ENCODE measurements at places on chromosomes 16 and 17. TPM values are rescaled to one million over a fixed set of nuclear protein-coding genes. Genes with fewer than 3 reads are reported as not detected.

PRM3 gene
- not detected for total RNA-seq

SLC12A3 gene
- not detected for total RNA-seq

SCPEP1 gene
- total RNA-seq: 210 TPM

CNP gene
- total RNA-seq: 46.3 TPM

SMARCD2 gene
- 80.9 TPM for total RNA-seq

GRCh38 chr17:42548993-42549755 lies 3.5 kb upstream of the HSD17B1 start:
- DNase-seq: no peak

DNA sequence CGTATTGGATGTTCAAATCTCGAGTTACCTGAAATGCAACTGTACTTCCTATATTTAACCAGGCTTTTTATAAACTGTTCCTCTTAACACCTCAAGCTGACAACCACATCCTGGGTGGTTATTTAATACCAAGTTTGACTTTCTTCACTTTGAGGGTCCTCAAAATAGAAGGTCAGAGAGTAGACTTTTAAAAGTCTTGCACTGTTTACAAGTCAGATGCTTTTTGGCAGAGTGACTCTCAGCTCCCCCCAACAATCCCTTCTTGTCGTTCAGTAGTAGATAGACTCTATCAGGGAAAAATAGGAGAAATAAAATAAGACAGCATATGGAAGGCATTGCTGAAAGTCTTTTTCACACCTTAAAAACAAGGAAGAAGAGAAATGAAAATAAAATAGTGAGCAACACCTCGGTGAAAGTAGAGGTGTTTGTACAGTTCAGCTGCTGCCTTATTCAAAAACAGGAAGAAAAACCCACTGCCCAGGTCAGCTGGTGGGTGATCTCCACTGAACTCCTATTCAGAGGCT lies 650.4 kb downstream of the WWOX start:
- no peak for DNase-seq

DNA sequence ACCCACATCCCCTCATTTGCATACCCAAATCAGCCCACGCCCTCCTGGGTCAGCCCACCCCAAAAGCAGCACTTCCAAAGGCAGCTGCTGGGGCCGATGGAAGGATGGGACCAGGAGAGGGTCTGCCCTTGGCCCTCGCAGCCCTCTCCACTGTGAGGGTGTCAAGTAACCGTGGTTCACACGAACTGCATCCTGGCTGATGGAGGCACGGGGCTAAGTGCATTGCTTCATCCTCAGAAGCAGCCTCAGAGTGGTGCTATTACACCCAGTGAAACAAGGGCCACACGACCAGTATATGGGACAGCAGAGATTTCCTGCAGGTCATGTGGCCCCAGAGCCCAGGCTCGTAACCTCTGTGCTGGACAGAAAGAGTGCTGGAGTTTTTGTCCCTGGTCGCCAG lies 13.2 kb upstream of the ATP2A3 start:
- DNase-seq: peak; percentile 46

DNA sequence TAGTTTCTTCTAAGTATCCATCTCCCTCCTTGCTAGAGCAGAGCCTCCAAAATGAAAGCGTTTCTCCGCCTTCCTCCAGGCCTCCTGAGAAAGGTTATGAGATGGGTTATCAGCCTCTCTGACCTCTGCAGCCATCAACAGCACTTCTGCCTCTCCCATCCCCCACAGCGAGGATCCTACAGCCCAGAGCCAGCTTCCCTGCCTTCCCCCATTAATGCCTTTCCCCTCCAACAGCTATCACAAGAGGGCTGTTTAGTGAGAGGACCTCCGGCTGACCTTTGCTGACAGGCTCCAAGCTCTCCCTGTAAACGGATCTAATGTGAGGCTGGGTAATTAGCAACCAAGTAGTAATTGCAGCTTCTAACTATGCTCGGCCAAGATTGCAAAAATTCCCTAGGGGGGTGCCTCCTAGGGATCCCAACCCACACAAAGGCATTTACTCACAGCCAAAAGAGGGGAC lies 55.8 kb downstream of the ZFHX3 start:
- no peak for DNase-seq

DNA sequence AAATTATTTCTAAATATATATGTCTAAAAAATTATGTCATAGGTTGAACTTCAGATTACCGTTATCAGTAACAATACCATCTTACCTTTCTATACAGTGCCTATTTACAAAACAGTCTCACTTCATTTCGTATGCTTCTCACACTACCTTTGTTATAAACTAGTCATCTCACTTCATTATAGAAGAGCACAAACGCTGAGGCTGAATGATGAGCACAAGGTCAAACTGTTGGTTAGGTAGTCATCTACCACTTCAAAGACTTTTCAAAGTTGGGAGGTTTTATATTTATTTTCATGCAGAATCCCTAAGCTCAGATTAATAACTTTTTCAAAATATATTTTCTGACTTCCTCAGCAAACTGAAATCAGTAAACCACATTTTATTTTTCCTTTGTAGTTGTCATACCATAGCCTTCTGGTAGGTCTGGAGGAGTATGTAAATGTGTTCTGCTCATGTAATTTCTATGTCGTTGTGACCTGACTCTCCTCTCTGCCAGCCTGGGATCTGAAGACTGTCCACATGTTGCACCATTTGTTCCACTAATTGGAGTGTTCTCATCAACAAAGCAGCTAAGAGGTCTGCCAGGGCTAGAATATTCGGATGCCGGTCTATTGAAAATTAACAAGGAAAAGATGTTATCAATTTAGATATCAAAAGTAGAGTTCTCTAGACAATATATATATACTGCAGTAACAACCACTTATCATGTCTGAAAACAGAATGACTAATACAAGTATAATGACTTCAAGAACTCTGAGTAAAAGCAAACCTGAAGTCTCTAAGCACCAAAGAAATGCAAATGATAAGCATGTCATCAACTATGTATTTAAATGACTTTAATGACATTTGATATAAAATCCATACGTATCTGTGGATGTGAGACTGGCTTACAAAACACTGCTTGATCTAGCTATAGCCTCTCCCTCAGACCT lies 73.9 kb downstream of the CEP95 start:
- no peak for DNase-seq

GRCh38 chr16:19522760-19523159 lies 862 bp upstream of the GDE1 start:
- no peak for DNase-seq

DNA sequence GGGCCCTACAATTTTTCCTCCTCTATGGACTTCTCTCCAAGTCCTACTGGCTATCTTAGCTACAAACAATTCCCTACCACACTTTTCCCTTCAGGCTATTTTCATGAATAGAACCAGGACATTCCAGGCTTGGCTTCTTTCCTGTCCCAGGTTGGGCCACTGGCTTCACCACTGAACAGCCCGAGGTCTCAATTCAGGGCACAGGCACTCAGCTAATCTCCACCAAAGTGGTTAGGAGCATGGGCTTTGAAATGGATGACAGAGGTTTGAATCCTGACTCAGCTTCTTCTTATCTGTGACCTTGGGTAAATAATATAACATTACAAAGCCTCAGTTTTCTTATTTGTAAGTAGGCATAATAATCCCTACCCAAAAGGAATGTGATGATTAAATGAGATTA lies 50.9 kb upstream of the ZNF629 start:
- no peak for DNase-seq

- DNase-seq: no peak
Measured at GRCh38 chr16:14150796-14151195, 79.7 kb downstream of the MRTFB start.

GRCh38 chr16:21937336-21937829 lies 15.8 kb upstream of the UQCRC2 start:
- no peak for DNase-seq

DNA sequence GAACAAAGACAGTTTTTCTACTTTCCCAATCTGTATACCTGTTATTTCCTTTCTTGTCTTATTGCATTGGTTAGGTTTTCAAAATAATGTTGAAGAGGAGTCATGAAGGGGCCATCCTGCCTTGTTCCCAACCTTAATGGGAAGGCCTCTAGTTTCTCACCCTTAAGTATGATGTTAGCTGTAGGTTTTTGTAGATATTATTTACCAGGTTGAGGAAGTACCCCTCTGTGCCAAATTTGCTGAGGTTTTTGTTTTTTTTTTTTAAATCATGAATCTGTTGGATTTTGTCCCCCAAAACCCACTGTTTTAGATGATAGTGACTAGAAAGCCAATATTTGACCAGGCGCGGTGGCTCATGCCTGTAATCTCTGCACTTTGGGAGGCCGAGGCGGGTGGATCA lies 36.4 kb downstream of the VMP1 start:
- DNase-seq: no peak

DNA sequence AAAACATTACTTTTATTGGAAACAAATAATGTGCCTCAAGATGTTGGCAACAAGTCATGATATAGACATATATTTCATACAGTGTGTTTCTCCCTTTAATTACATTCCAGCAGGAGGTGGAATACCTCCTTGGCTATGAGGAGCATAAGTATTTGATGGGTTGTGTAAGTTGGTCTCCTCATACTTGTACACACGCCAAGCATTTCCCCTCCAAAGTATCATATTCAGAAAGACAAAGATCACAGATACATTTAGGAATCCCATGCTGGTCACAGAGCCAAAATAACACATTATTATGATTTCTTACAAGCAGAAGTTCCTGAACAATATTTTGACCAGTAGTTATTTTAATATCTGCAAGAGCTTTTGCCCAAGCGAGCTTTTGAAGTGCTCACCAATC lies 57.8 kb downstream of the WSB1 start:
- DNase-seq: no peak

DNA sequence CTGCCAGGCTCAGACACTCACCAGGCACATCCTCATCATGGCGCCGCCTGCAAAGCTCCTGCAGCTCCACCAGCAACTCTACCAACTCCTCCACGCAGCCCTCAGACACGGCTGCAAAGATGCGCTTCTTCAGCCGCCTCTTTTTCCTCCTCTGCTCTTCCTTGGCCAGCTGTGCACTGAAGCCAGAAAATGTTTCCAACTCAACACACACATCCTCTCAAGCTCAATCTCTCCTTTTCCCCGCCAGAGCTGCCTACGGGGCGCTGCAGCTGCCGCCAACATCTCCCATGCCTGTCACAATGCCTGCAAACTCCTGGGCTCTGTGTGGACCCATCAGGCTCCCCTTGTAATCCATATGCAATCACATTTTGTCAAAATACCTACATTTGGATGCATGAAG lies 14.2 kb downstream of the TRPV3 start:
- peak; percentile 10 for DNase-seq

- no peak for DNase-seq
Measured at GRCh38 chr16:49875806-49876715, 20.1 kb upstream of the ZNF423 start.

DNA sequence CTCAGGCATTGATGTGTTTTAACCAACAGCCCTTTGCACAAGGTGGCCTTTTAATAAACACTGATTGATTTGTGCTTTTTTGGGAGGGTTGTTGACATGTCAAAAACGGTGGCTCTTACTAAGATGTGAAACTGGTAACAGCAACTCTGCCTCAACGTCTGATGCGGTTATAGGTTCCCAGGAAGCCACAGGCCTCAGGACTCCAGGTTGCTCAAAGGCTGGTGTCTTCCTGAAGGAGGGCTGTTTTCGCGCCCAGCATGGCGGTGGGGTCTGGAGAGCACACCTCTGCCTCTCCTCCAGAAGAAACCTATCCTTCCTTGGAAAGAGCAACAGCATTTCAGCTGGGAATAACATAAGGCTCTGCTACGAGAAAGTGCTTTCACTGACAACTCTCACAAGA lies 187.5 kb downstream of the IRF8 start:
- DNase-seq: no peak

- no peak for DNase-seq
Measured at GRCh38 chr17:50466371-50467113, 2.1 kb downstream of the CHAD start.

- DNase-seq: no peak
Measured at GRCh38 chr17:753418-753817, 1.4 kb upstream of the GEMIN4 start.

GRCh38 chr16:28569021-28569420 lies 15.3 kb downstream of the SGF29 start:
- no peak for DNase-seq

DNA sequence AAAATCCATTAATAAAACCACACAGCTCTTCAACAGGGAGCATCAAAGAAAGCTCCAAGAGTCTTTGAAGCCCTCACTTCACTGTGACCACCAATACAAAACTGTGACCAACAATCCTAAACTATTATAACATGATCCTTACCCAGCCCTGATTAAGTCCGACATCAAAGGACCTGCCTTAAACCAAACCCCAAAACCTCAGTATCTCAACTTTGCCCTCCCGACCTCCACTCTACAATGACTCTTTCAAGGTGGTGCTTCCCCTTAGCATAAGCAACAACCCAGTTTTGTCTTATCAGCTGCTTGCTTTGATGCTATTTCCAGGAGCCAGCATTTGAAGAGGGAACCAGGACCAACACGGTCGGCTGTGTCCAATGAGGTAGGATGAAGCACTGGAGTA lies 8.5 kb upstream of the PRSS22 start:
- DNase-seq: no peak

- peak; percentile 91 for DNase-seq
Measured at GRCh38 chr17:75633486-75634375, 497 bp downstream of the SMIM5 start.

DNA sequence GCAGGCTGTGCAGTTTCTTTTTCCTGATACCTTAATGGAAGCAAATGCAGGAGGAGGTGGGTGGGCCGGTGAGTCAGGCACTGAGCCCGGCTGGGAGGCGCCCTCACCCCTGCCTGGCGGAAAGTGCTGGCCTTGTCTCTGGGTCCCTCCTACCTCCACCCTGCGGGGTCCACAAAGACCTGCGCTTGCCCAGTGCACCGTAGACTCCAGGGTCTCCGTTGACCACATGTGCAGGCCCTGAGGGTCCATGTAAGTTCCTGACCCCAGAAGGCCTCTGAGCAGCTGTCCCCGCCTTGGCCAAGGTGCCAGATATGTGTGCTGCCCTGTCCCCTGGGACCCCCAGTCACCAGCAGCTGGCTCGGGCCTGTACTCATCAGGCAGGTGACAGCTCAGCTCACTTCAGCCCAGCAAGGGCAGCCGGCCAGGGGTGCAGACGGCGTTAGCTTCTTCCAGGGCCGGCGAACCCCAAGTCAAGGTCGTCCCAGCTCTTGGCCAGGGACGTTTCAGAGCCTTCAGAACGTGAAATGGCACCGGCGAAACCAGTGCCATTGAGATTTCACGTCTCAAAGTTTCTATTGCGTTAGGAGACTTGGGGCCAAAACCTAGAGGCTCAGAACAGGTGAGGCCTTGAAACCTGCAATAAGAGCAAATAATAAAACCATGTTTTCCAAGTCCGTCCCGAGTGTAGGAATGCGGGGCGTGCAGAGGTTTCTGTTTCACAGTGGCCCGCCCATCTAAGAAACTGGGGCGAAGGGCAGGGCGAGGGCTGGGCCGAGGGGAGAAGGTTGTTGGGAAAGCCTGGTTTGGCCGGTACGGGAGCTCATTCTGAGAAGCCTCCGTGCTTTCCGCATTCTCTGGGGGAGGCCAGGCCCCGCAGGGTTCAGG lies 12.1 kb downstream of the METRNL start:
- DNase-seq: peak; percentile 85

All from lower lobe of right lung (tissue), 2 donors.